ENCODE measurements at places on chromosomes 3 and 15.

GRCh38 chr3:78035131-78035641 lies 995.3 kb downstream of the ROBO2 start:
- no peak for DNase-seq

DNA sequence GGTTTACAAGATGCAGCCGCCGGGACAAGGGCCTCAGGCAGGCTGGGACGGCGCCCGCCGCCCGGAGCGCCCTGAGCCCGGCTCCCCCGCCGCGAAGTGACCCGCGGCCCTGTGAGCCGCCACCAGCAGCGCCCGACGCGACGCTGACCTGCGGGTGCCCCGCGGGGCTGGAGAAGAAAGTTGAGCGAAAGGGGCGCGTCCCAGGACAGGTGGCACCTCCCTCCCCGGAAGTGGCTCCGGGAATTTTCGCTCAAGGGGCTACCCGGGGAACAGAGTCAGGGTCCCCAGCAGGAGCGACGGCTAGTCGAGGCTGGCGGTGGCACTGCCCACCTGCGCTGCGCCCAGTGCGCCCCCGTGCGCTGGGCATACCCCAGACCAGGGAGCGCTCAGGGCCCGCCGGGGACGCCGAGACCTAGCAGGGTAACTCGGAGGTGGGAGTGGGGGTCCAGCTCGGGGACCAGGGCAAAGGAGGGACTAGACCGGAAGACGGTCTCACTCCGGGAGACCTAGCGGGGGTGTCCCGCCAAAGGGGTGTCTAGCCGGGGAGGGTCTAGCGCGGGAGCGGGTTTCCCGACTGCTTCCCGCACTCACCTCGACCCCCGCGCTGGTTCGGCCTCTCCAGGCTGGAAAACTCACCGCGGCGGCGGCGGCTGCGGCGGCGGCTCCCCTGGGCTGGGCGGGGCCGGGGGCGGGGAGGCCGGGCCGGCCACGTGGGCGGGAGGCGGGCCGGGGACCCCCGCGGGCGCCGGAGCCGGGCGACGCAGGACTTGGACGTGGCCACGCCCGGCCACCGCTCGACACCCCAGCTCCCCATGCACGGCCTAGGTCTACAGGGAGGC lies 18.4 kb downstream of the SPATA12 start:
- DNase-seq: no peak

- no peak for DNase-seq
These were observed 508.6 kb downstream of the FHIT start for GRCh38 chr3:60742606-60743145.

DNA sequence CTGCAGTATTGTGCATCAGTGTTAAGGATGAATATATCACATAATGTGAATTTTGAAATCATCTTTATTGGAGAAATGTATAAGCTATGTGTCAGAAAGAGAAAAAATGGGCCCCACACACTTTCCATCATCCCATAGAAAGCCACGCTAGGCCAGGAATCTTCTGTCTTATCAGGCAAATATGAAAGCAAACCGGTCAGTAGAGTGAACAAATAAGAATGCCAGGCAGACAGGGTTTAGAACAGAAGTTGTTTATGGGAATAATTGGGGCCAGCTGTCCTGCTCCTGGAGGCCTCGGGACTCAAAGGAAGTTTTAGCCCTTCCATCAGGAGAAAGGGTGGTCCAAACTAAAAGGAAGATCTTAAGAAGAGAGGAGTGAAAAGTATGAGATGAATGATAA lies 39.5 kb downstream of the ZNF280D start:
- no peak for DNase-seq

- DNase-seq: no peak
These were observed 44.8 kb upstream of the HACD2 start for GRCh38 chr3:123629747-123630047.

GRCh38 chr3:161212906-161213305 lies 8.2 kb upstream of the NMD3 start:
- peak; percentile 42 for DNase-seq

GRCh38 chr3:24829011-24829581 lies 334.4 kb upstream of the THRB start:
- DNase-seq: peak; percentile 48

GRCh38 chr3:178421069-178421468 lies 115.2 kb upstream of the KCNMB2 start:
- no peak for DNase-seq

DNA sequence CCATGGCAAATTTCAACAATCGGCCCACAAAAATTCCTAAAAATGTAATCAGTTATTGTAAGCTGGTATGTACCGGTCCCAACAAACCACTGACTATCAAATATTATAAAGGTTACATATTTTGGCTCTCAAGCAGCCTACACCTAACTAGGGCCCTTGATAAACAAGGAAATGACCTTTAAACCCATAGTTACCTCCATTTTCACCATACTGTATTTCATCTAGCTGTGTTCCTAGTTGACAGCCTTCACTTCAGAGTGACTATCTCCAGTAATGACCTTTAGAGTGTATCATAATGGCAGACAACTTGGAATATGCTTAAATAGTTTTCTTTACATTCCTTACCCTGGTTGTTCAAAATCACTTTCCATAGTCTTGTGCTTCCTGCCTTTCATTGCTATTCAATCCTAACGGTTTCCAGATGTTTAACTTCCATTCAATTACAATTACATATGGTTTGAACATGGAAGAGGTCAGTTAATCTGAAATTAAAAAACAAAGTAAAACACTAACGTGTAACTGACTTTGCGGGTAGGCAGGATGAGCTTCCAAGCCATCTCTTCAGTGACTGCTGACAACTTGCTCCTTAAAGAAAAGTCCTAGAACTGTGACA lies 111.9 kb upstream of the TSC22D2 start:
- no peak for DNase-seq

GRCh38 chr3:100277255-100277800 lies 16.5 kb downstream of the TBC1D23 start:
- peak; percentile 15 for DNase-seq

DNA sequence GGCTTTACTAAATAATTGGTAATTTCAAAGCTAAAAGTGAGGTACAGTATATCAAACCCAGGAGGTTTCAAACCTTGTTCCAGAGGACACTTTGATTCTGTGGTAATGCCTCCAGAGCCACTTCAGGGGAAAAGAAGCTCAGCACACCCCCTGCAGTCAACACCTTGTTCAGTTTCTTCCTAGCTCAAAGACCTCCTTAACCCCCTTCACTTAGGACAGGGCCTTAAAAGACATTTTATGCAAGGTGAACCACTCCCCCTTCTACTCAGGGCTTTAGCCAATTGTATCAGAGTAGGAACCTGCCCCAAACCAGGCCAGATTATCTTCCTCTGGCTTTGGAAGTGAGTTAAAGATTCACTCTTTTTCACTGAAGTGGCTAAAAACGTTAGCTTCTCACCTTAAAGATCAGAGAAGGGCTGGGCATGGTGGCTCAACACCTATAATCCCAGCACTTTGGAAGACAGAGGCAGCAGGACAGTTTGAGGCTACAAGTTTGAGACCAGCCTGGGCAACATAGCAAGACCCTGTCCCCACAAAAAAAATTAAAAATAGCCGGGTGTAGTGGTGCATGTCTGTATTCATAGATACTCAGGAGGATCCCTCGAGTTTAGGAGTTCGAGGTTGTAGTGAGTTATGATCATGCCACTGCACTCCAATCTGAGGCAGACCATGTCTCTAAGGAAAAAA lies 3.4 kb downstream of the DENND6A start:
- no peak for DNase-seq

DNA sequence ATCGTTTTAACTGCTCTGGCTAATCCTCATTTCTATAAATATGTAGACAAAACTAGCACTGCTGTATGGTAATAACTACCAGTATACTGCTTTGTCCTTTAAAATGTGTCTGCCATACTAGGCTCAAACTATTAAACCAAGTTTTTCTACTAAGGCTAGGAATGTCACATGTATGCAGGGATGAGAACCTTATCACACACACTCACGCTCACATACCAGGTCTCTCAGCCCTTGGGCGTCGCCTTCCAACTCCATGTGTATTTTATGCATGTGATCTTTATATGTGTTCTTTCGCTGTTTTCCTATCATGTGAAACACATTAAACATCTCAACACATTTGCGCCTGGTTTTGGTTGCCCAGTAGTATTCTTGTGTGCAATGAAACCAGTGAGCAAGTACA lies 32.6 kb downstream of the ATP2C1 start:
- DNase-seq: no peak

All from globus pallidus (tissue), 1 donor.